SW 1271 (cell line): ENCODE measurements at places on chromosomes 6 and 20.

DNA sequence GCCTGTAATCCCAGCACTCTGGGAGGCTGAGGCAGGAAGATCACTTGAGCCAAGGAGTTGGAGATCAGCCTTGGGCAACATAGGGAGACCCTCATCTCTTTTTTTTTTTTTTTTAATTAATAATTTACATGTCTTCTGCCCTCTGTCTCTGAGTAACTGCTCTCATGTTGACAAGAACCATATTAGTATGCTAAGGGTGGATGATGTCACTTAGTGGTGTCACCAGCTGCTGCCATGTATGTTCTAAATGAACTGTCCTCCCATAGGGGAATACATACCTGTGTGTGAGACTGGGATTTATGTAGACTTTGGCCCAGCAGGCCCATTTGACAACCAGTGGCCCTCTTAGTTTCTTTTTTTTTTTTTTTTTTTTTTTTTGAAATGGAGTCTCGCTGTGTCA lies 65.6 kb downstream of the SCAND1 start:
- no peak for DNase-seq

- no peak for DNase-seq
Observed at GRCh38 chr20:24357177-24357576, 112.3 kb upstream of the SYNDIG1 start.

DNA sequence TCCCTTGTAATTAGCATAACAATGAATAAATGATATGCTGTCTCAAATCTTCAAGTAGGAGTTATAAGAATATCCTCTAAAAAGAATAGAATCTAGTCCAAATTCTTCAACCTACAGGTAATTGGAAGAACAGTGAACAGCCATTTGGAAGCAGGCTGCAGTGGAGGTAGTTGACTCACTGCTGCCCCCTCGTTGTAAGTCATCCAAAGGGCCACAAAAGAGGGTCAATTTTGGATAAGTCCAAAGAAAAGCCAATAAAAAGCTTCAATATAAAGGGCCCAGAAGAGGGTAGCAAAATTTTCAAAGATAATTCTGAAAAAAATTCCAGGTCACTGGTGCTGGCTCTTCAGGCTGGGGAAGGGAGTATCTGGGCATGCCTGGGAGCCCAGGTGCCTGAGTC lies 60.8 kb upstream of the SSTR4 start:
- DNase-seq = peak; percentile 22

GRCh38 chr20:48332555-48332954 lies 495.2 kb downstream of the PREX1 start:
- DNase-seq = no peak

GRCh38 chr6:142279350-142280180 lies 22.2 kb upstream of the ADGRG6 start:
- DNase-seq = peak; percentile 12

- DNase-seq = no peak
Observed at GRCh38 chr6:105024803-105025202, 67.9 kb downstream of the LIN28B start.
